ENCODE measurements at places on chromosomes 7 and 10.
A peak's percentile ranks its signal among the peaks of the same experiment; 100 is the strongest.

DNA sequence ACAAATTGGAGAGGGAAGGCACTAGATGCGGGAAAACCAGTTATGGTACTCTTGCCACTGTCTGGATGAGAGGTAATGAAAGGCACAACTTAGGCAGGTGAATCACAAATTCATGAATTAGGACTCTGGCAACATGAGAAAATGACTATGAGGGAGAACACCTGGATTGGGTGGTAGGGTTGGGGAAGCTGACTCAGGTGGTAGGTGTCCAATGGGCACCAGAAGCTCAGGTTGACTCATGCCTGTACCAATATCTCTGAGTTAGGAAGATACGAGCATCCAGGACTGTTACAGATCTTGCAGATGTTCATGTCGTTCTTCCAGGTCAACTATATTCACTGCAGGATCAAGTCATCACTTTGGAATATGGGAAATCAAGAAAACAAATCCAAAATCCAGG is 56.7 kb downstream of the NPY start:
- H3K4me1 ChIP-seq = no peaks in the 10 kb centered on the region
- no peak overlapping the region for H3K4me3 ChIP-seq
- H3K36me3 ChIP-seq = no peaks in the 10 kb centered on the region
- no peak overlapping the region for H3K27ac ChIP-seq
- no peak for DNase-seq

DNA sequence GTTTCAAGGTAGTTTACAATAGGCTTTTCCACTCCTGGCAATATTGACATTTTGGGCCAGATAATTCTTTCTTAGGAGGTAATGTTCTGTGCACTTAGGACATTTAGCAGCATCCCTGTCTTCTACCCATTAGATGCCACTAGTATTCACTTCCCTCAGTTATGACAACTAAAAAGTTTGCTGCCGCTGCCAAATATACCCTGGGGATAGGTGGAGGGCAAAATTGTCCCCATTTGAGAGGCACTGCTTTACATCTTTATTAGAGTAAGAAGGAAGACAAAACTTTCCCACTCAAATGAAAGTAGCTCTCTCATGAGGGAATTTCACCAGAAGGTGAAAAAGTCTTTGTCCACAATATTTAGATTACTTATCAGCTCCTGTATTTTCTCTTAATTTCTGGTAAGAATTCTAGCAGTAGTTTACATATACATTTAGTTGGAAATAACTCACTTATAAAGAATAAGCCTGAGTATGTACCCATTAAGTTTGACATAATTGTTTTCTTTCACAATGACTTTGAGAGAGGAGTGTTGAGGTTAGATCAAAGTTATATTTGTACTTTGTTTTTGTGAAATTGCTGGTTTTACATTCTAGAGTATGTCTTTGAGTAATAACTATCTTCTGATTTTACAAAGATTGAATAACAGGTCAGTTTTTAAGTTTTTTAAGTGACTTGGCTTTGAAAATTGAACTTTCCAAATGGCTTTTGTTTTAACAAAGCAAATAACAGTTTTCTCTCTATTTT is 46.0 kb downstream of the HELLS start:
- peaks cover 6% of the 10 kb centered on the region for H3K36me3 ChIP-seq
- no peak overlapping the region for H3K27ac ChIP-seq
- H3K4me3 ChIP-seq = no peak overlapping the region

DNA sequence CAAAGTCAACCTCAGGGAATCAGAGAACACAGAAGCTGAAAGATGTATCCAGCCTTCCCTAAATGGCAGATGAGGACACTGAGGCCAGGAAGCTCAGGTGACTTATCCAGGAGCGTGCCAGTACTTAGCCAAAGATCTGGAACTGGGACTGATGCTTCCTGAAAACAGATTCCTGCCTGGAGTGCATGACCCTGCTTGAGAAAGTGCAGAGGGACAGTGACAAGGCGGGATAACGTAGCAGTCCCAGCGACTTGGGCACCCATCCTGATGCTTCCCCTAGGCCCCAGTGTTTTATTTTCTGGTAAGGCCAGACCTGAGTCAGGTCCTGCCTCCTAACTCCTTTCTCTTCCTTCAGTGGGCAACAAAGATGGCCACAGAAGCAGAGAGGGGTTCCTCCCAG is 48.6 kb downstream of the KIAA1217 start:
- no peak overlapping the region for H3K27ac ChIP-seq
- peaks cover under 1% of the 10 kb centered on the region for H3K4me1 ChIP-seq
- H3K4me3 ChIP-seq = no peak overlapping the region
- no peaks in the 10 kb centered on the region for H3K36me3 ChIP-seq

DNA sequence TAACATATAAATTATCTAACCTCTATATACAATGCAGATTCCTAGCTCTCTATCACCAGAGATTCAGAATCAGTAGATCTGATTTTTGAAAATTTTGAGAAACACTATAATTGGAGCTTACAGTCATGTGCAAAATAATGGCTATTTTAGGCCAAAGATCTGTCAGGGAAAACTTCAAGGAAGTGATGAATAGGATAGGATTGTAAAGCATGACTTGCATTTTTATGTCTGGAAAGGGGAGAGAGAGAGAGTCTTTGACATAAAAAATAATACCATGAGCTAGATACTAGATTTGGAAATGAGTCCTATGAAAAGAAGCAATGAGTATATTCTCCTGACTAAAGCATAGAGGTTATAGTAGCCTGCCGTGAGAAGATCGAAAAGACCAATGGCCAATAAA is 181.1 kb downstream of the SDHAF3 start:
- H3K27ac ChIP-seq = no peak overlapping the region
- no peaks in the 10 kb centered on the region for H3K36me3 ChIP-seq
- peaks cover 4% of the 10 kb centered on the region for H3K27me3 ChIP-seq
- no peak overlapping the region for H3K4me3 ChIP-seq
- no peaks in the 10 kb centered on the region for H3K4me1 ChIP-seq
- no peak for DNase-seq

DNA sequence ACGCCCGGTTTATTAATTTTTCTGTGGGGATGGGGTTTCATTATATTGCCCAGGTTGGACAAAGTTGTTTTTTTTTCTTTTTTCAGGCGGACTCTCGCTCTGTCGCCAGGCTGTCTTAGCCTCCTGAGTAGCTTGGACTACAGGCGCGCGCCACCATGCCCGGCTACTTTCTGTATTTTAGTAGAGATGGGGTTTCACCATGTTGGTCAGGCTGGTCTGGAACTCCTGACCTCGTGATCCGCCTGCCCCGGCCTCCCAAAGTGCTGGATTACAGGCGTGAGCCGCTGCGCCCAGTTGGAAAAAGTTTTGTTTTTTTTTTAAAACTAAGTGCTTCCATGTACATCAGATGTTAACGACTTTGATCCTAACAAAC is 542 bp upstream of the ZNF394 start:
- no peak for DNase-seq
- H3K4me3 ChIP-seq = peak overlapping the region; percentile 88
- peak overlapping the region; percentile 96 for H3K27ac ChIP-seq
- H3K27me3 ChIP-seq = no peaks in the 10 kb centered on the region
- peaks cover 56% of the 10 kb centered on the region for H3K36me3 ChIP-seq

GRCh38 chr7:34675749-34676374 is 17.8 kb downstream of the NPSR1 start:
- DNase-seq = peak; percentile 66
- H3K27me3 ChIP-seq = no peaks in the 10 kb centered on the region
- H3K27ac ChIP-seq = no peak overlapping the region
- H3K4me3 ChIP-seq = no peak overlapping the region
- H3K36me3 ChIP-seq = no peaks in the 10 kb centered on the region

GRCh38 chr7:2199528-2199927 is 33.2 kb downstream of the MAD1L1 start:
- H3K36me3 ChIP-seq = peaks cover 28% of the 10 kb centered on the region
- H3K27ac ChIP-seq = no peak overlapping the region
- no peak overlapping the region for H3K4me3 ChIP-seq
- no peak for DNase-seq
- no peaks in the 10 kb centered on the region for H3K4me1 ChIP-seq

GRCh38 chr10:30755441-30755953 is 125.9 kb upstream of the LYZL2 start:
- no peak overlapping the region for H3K4me3 ChIP-seq
- no peaks in the 10 kb centered on the region for H3K4me1 ChIP-seq
- no peak for DNase-seq
- H3K36me3 ChIP-seq = no peaks in the 10 kb centered on the region

DNA sequence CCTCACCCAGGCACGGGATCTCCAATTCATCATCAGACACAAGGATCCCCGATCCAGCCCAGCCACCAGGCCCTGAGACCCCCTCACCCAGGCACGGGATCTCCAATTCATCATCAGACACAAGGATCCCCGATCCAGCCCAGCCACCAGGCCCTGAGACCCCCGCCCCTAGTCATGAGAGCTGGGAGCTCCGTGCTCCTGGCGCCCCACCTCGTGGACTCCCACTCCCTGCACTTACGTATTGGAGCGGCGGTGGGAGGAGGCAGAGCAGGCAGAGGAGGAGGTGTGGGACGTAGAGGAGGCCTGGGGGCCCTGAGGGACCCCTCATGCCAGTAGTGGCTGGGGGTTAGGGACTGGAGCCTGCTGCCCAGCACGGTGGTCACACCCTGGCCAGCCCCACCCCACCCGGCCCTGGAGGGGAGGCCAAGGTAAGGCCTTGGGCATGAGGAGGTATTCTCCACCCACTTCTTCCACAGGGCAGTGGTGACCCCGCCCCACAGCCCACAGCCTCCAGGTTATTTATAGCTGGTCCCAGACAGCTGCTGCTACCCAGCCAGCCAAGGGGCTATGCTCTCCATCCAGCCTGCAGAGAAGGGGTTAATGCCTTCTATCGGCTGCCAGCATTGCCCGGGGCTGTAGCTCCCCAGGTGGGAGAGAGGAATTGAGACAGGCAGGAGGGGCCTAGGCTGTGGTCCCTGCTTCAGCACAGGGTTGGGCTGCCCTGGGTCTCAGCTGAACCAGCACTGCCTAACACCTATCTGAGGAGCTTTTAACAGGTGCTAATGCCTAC is 17.6 kb upstream of the CRHR2 start:
- H3K27ac ChIP-seq = no peak overlapping the region
- H3K4me3 ChIP-seq = no peak overlapping the region
- no peaks in the 10 kb centered on the region for H3K4me1 ChIP-seq
- peaks cover 89% of the 10 kb centered on the region for H3K27me3 ChIP-seq
- no peaks in the 10 kb centered on the region for H3K36me3 ChIP-seq

DNA sequence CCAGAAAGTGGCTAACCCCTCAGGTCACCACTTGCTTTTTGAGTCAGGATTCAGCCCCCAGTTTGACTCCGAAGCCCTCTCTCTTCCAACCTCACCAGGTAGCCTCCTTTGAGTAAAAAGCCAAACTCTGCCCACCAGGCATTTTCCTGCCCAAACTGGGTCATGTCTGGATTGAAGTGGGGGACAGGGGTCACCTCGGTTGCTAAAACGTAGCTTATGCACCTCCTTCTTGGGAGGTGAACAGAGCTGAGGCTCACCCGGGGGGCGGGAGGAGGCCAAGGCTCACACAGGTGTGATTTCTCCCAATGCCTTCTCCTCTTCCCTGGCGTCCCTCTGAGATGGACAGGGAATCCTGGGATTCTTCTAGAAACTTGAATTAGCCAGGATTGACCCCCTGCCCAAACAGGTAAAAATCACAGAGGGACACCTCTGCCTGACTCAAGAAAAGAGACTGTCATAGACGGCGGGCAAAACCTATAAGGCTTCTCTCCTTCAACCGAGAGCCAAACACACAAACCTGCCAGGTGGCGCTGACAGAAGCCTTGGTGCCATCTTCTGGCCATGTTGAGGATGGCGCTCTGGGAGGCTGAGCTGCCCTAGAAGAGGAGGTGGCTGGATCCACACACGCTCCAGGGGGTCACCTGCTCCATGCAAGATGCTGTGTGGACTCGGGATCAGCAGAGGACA is 51.6 kb downstream of the PRLHR start:
- DNase-seq = peak; percentile 64
- H3K4me3 ChIP-seq = no peak overlapping the region
- H3K27me3 ChIP-seq = peaks cover 95% of the 10 kb centered on the region
- H3K36me3 ChIP-seq = no peaks in the 10 kb centered on the region
- H3K4me1 ChIP-seq = no peaks in the 10 kb centered on the region

DNA sequence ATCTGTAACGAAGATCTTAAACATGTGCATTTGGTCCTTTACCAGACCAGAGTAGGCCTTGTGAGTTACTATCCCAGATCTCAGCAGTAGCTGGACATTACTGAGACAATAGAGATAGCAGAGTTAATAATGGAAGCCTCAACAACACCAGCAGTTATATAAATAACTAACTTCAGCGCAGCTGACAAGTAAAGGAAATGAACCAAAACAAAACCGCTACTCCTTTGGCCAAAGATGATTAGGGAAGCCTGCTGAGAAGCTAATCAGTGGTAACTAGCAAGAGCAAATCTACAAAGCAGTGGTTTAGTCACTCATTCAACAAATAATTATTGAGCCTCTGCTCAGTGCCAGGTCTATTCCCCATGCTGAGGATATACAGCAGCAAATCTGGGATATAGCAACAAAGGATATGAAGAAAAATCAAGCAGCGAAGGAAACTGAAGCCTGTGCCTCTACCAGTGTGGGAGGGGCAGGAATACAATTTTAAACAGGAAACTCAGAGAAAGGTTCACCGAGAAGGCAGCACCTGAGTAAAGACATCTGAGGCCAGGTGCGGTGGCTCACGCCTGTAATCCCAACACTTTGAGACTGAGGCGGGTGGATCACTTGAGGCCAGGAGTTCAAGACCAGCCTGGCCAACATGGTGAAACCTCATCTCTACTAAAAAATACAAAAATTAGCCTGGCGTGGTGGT is 103.6 kb downstream of the ELMO1 start:
- no peaks in the 10 kb centered on the region for H3K36me3 ChIP-seq
- no peak overlapping the region for H3K4me3 ChIP-seq
- no peak for DNase-seq
- no peaks in the 10 kb centered on the region for H3K27me3 ChIP-seq

GRCh38 chr7:24042028-24042427 is 242.0 kb upstream of the NPY start:
- no peaks in the 10 kb centered on the region for H3K4me1 ChIP-seq
- no peak for DNase-seq
- H3K4me3 ChIP-seq = no peak overlapping the region
- H3K36me3 ChIP-seq = no peaks in the 10 kb centered on the region
- no peak overlapping the region for H3K27ac ChIP-seq
- peaks cover 59% of the 10 kb centered on the region for H3K27me3 ChIP-seq

GRCh38 chr7:1741751-1742554 is 71.9 kb downstream of the ELFN1 start:
- peak overlapping the region; percentile 63 for H3K4me3 ChIP-seq
- H3K27me3 ChIP-seq = peaks cover 32% of the 10 kb centered on the region
- peak; percentile 74 for DNase-seq
- H3K36me3 ChIP-seq = peaks cover 27% of the 10 kb centered on the region

DNA sequence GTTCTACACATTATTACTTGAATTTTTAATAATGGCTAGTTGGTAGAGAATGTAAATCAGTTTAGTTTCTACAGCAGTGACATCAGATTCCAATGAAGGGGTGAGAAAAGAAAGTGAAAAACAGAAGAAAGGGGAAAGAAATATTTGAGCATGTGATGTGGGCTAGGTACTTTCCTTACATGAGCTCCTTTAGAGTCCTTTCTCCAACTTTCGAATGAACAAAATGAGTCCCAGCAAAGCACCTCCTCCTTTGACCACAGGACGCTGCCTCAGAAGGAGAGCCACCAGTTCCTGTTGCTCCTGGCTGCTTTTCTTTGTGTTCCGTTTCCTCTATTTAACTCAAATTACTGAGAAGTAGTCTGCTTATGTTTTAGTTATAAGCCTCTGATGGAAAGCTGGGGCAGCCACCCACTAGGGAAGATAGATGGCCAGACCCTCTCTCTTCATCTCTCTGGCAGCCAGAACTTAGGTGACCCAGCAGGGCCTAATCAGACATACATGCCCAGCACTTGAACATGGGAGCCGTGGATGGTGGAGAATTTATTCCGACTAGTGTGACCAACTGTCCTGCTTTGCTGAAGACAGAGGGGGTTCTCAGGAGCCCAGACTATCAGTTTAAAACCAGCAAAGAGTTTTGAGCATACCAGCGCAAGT is 82.4 kb upstream of the NME8 start:
- H3K27ac ChIP-seq = no peak overlapping the region
- no peak for DNase-seq
- H3K4me3 ChIP-seq = no peak overlapping the region
- no peaks in the 10 kb centered on the region for H3K4me1 ChIP-seq
- H3K27me3 ChIP-seq = no peaks in the 10 kb centered on the region

Data from Calu3 (cell line).